ENCODE measurements at places on chromosomes 4 and X.

- no peak for DNase-seq
- H3K27me3 ChIP-seq, result peaks cover 12% of the 10 kb centered on the region
- H3K4me3 ChIP-seq, result no peak overlapping the region
Measured at GRCh38 chr4:148449921-148450320, 7.7 kb upstream of the NR3C2 start.

- no peaks in the 10 kb centered on the region for H3K27me3 ChIP-seq
- H3K4me1 ChIP-seq, result no peaks in the 10 kb centered on the region
- no peak overlapping the region for H3K27ac ChIP-seq
- peaks cover 4% of the 10 kb centered on the region for H3K36me3 ChIP-seq
Measured at GRCh38 chr4:131609039-131609438, 1540.1 kb upstream of the PCDH10 start.

DNA sequence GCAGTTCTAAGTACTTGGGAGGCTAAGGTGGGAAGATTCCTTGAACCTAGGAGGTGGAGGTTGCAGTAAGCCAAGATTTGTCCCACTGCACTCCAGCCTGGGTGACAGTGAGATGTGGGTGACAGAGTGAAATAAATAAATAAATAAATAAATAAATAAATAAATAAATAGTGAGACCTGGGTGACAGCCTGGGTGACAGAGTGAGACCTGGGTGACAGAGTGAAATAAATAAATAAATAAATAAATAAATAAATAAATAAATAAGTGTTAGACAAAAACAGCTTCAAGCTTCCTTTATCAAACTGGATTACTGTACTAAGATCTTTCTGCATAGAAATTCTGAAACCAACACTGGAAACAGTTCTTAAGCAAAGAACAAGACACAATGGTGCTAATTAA lies 71.8 kb upstream of the BMP2K start:
- H3K27me3 ChIP-seq, result peaks cover 2% of the 10 kb centered on the region
- no peaks in the 10 kb centered on the region for H3K4me1 ChIP-seq
- H3K36me3 ChIP-seq, result no peaks in the 10 kb centered on the region
- no peak overlapping the region for H3K4me3 ChIP-seq

GRCh38 chr4:92381616-92382015 lies 77.8 kb downstream of the GRID2 start:
- no peaks in the 10 kb centered on the region for H3K4me1 ChIP-seq
- no peaks in the 10 kb centered on the region for H3K36me3 ChIP-seq
- no peaks in the 10 kb centered on the region for H3K27me3 ChIP-seq
- H3K4me3 ChIP-seq, result no peak overlapping the region

GRCh38 chrX:95703696-95704095 lies 980.9 kb upstream of the DIAPH2 start:
- no peak overlapping the region for H3K27ac ChIP-seq
- no peaks in the 10 kb centered on the region for H3K36me3 ChIP-seq
- H3K4me1 ChIP-seq, result no peaks in the 10 kb centered on the region

All from immature natural killer cell (primary cell).